Activated T-cell treated with anti-CD3 and anti-CD28 coated beads, Interleukin-2, amount 50 U/mL, for 24 hours (primary cell): ENCODE measurements at places on chromosomes 5 and 9.

GRCh38 chr9:101229606-101230005 is 155.2 kb downstream of the BAAT start:
- no peak for DNase-seq

GRCh38 chr5:62741761-62742160 is 163.1 kb downstream of the LRRC70 start:
- no peak for DNase-seq

- no peak for DNase-seq
These were observed 381.5 kb upstream of the MPDZ start for GRCh38 chr9:13661014-13661413.

- DNase-seq: no peak
These were observed 5.4 kb upstream of the HBEGF start for GRCh38 chr5:140351609-140352334.

DNA sequence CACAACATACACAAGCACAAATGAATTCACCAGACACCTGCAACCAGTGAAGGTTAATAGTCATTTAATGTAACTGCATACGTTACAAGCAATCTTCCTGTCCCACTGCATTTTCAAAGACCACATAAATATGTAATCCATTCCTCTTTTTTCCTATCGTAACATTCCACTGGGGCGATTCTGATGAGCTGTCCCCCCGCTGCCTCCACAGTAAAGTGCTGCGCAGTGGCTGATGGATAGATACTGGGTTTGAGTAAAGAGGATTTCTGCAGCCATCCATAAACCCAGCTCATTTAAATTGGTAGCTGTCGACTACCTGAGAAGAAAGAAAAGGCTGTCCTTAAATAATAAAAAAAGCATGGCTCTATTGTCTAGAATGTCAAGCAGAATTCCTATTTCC is 181.1 kb downstream of the SPOCK1 start:
- DNase-seq: no peak

DNA sequence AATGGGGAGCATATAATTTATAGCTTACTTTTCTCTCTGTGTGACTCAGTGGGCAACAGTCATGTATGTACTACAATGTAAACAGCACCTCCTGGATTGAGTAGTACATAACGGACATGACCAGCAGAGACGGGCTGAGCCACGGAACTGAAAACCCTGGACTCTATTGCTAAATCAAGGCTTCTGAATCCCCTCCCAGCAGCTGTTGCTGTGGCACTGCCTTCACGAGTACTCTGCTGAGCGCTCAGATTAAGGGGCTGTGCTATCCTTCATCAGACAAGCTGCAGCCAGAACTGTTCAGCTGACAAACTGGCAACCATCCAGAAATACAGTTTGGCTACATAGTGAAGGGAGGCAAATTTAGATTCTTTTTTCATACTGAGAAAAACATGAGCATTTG is 131.3 kb upstream of the CCDC180 start:
- DNase-seq: no peak

- DNase-seq: no peak
These were observed 90.9 kb upstream of the MTAP start for GRCh38 chr9:21711504-21711903.

GRCh38 chr9:70566751-70567150 is 152.3 kb upstream of the KLF9 start:
- no peak for DNase-seq

DNA sequence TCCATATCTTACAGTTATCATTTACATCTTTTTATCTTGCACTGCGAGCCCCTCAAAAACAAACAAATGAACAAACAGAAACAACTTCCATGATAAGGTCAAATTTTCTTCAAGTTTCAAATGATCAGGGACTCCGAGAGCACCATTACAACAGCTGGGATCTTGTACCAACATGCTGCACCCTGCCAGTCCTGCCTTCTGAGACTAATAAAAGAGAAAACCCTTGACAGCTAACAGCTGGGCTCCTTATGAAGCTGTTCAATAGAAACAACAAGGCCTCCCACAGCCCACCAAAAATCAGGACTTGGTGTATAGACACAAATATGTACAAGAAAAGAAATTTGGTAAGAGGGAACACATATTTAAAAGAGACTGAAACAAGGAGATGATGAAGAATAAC is 985.3 kb upstream of the DMAC1 start:
- no peak for DNase-seq

- no peak for DNase-seq
These were observed 35.8 kb downstream of the PRKACG start for GRCh38 chr9:68978066-68978465.

- DNase-seq: no peak
These were observed 1990.5 kb downstream of the MAT2B start for GRCh38 chr5:165495829-165496380.

DNA sequence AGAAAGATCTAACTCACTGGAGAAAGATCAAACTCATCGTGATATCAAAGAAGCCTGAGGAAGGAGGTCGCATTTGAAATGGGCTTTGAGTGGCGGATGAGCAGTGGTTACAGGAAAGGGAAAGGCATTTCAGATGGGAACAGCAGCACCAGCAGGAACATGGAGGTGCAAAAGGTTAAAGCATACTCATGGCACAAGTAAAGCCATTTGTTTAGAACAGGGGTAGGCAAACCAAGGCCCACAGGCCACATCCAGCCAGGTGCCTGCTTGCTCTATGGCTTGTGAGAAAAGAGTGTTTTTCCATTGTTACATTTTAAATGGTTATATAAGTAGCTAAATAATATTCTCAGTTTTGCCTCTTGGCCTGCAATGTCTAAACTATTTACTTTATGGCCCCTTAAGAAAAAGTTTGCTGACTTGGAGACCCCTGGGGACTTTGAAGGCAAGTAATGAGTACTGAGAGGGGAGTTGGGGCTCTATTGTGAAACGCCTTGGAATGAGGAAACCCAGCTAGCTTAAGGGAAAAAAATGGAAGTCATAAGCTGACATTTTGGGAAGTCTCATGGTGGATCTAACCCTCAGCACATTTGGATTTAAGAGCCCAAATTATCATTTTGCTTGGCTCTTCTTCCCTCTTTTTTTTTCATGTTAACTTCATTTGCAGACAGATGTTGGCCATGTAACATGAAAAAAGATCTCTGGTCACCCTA is 211.1 kb downstream of the NR3C1 start:
- no peak for DNase-seq

- no peak for DNase-seq
These were observed 2.2 kb upstream of the CEL start for GRCh38 chr9:133059623-133060022.

DNA sequence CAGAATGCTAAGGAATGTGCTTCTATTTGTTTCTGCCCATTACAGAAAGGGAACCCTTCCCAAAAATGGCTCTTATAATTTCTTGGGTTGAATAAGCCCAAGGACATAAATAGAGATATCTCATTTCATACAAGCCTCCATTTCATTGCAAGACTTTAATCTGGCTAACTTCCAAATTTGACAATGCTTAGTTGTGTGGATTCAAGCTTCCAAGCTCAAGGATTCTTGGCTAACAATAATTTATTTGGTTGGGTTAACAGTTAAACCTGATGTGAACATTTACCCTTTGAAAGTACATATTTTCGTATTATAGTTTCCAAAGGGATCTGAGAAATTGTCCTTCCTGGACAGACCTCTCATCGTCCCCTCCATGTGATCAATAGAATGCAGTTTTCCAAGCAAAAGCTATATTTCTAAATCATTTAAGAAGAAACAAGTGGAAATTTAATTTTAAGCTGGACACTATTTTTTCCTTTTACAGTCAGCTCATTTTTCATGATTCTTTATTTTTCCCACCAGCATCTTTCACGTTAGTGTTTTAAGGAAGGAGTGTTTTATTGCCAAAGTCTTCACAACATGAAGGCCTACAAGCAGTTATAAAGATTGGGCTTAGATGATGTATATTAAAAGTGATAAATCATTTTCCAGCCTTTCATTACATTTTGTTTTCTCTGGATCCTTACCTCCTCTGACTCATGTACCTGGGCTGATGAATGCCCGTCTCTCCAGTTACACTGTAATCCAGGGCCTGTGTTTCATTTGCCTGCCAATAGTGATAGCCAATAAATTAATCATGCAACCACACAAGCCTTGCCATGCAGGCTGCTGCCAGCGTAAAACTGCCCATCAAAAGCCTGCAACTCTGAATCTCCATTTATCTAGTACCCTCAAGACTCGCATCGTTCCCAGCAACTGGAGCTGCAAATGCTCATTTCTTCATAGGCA is 176.7 kb downstream of the NTRK2 start:
- no peak for DNase-seq

DNA sequence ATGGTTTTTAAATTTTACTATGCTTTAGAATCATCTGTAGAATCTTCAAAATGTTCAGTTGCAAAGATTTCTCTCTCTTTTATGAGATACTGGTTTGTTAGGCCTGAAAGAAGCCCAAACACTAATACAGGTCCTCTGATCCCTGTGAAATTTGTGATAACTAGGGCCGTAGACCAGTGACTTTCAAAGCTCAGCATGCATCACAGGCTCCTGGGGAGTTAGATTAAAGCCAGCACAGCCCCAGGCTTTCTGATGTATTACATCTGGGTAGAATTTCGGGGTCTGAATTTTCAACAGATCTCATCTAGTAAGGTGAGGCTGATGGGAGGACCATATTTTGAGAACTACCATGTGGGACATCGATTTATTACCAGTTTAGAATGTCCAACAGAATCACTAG is 194.1 kb upstream of the PTPRD start:
- DNase-seq: no peak

- DNase-seq: no peak
These were observed 205.5 kb upstream of the SLC24A2 start for GRCh38 chr9:19994296-19994695.

DNA sequence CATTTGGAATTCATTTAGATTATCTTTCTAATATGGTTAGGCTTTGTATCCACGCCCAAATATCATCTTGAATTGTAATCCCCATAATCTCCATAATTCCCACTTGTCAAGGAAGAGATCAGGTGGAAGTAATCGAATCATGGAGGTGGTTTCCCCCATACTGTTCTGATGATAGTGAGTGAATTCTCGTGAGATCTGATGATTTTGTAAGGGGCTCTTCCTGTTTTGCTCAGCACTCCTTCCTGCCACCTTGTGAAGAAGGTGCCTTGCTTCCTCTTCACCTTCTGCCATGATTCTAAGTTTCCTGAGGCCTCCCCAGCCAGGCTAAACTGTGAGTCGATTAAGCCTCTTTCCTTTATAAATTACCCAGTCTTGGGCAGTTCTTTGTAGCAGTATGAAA is 527.5 kb upstream of the ARRDC3 start:
- no peak for DNase-seq

- DNase-seq: no peak
These were observed 42.2 kb upstream of the ICE1 start for GRCh38 chr5:5380298-5380697.

GRCh38 chr9:14731294-14731981 is 8.9 kb upstream of the CER1 start:
- no peak for DNase-seq

DNA sequence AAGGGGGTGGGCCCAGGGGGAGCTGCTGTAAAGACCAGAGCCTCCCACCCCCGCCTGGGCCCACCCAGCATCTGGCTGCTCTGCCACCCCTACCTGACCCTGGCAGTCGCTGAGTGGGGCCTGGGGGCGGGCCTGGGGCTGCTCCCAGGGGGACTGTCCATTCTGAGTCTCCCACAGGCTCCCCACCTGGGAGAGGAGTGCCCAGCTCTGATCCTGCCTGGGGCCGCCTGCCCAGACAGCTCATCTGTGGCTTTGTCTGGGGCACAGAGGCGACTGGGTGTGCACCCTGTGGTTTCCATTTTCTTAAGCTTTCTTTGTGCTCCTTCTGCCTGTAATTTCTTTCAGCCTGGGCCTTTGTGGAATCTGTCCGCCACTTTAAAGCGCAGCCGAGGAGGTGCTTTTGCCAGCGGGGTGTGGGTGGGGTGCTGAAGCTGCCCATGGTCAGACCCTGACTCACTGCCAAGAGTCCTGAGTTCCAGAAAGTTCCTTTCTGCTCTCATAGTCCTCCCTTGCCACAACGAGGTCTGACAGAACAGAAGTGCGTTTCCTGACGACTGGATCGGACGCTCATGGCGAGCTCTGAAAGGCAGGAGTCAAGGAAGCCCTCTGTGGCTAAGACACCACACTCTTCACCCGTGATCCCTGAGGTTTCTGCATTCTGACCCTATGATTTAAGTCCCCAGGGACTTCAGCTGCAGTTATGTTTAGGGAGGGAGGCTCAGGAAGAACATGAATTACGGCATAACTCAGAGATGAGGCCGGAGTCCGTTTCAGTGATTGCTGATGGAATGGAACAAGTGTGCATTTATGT is 225.0 kb downstream of the FANCC start:
- DNase-seq: no peak

GRCh38 chr9:7707934-7708333 is 91.6 kb downstream of the DMAC1 start:
- DNase-seq: no peak

DNA sequence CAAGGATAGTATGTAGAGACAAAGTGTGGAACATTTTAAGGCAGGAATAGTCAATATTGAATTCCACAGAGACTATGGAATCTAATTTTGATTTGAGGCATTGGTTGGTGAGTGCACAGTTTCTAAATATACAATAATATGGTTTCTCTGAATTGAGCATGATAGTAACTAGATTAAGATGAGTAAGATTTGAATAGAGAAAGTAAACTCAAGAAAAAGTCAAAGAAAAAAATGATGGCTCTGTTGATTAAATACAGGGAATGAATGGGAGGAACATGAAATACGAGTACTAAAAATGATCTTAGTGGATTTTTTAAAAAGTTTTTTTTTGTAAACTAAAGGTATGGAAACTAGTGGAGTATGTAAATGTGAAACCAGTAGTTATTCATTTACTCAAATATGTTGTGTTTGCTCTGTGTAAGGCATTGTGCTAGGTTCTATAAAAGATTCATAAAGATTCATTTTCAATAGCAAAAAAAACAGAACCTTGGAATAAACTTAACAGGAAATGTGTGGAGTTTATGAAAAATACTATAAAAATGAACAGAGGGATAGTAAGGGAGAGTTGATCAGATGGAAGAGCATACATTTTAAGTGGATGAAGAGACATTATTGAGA is 101.2 kb downstream of the ZCCHC7 start:
- DNase-seq: no peak

- DNase-seq: no peak
These were observed 409.2 kb downstream of the BNC2 start for GRCh38 chr9:16461137-16461840.

GRCh38 chr9:28607843-28608242 is 1034.6 kb upstream of the C9orf72 start:
- DNase-seq: no peak

GRCh38 chr5:143396353-143396940 is 7.0 kb downstream of the NR3C1 start:
- DNase-seq: no peak

DNA sequence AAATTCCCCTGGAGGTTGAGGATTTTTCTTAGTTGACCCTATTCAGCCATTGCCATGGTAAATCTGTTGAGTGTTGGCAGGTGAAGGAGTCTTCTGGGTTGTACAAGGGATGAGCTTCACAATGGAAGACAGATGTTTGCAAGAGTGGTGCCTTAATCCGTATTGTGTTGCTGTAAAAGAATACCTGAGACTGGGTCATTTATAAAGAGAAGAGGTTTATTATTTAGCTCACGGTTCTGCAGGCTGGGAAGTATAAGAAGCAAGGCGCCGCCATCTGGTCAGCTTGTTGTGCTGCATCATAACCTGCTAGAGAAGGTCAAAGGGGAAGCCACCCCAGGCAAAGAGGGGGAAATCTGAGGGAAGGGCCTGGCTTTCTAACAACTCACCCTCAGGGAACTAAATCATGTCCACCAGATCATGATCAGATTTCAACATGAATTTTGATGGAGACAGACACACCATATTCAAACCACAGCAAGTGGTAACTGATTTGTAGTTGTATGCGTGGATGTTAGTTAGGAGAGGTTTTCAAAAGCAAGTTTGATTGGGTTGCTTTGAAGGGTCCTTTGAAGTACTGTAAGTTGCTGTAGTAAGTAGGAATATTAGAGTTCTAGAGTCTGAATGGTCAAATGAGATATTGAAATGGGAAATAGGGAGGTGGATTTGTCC is 2.5 kb downstream of the TNPO1 start:
- DNase-seq: peak; percentile 43
